ENCODE measurements at places on chromosomes 6 and 20. TPM values are rescaled to one million over a fixed set of nuclear protein-coding genes. Genes with fewer than 3 reads are reported as not detected.

DNA sequence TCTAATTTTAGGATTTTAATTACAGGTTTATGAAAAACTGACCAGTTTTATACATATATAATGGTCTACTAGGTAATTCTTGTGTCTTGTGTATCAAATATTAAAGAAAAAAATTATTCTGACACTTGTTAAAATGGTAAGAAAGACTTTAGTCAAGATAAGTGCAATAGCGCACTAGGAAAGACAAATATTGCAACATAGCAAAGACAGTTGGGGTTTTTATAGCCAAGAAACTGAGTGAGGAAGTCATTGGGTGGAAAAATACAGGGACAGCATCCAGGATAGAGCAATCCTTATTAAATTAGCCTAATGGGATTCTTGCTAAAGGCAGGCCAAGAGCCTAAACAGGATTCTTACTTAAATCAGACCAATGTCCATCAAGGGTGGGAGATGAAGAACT, 71.1 kb downstream of the ROS1 start:
- H3K4me3 ChIP-seq: no peak overlapping the region
- DNase-seq: no peak
- no peaks in the 10 kb centered on the region for H3K4me1 ChIP-seq
- no peak overlapping the region for H3K27ac ChIP-seq

GRCh38 chr20:49165611-49166010, 22.5 kb downstream of the STAU1 start:
- no peak overlapping the region for H3K4me3 ChIP-seq
- no peaks in the 10 kb centered on the region for H3K27me3 ChIP-seq
- DNase-seq: no peak
- peaks cover 13% of the 10 kb centered on the region for H3K36me3 ChIP-seq

CST4 gene
- total RNA-seq: not detected

TMEM244 gene
- not detected for total RNA-seq

DNA sequence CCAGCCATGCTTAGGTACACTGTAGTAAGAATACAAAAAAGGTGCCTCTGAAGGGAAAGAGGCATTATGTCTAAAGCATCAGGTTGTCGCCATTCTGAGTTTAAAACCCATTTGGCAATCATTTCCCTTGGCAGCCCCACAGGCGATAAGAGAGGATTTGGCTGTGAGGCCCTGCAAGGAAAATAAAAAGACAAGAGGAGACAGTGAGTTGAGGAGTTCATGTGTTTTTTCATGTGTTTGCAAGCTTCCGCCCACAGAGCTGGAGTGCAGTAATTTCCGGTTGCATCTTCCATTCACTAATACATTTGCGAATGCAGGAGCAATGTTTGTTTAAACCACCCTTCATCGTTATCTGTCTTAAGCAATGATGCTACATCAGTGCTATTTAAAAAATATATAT, 138.5 kb upstream of the SOX4 start:
- H3K27ac ChIP-seq: no peak overlapping the region
- no peaks in the 10 kb centered on the region for H3K36me3 ChIP-seq
- peak; percentile 19 for DNase-seq
- H3K4me1 ChIP-seq: peaks cover 3% of the 10 kb centered on the region
- H3K4me3 ChIP-seq: no peak overlapping the region
- H3K27me3 ChIP-seq: no peaks in the 10 kb centered on the region

- DNase-seq: no peak
- no peaks in the 10 kb centered on the region for H3K27me3 ChIP-seq
- no peaks in the 10 kb centered on the region for H3K36me3 ChIP-seq
- no peak overlapping the region for H3K4me3 ChIP-seq
- no peak overlapping the region for H3K27ac ChIP-seq
These were observed 38.9 kb downstream of the JARID2 start for GRCh38 chr6:15284743-15285142.

LY6G5B gene
- total RNA-seq: 19.4 TPM

- DNase-seq: peak; percentile 76
- H3K27ac ChIP-seq: peak overlapping the region; percentile 73
- H3K36me3 ChIP-seq: no peaks in the 10 kb centered on the region
- no peaks in the 10 kb centered on the region for H3K27me3 ChIP-seq
- no peak overlapping the region for H3K4me3 ChIP-seq
These were observed 26.3 kb downstream of the METTL24 start for GRCh38 chr6:110331816-110332215.

GRCh38 chr20:52918311-52918710, 53.8 kb upstream of the TSHZ2 start:
- no peak for DNase-seq
- no peaks in the 10 kb centered on the region for H3K27me3 ChIP-seq
- H3K36me3 ChIP-seq: no peaks in the 10 kb centered on the region
- no peaks in the 10 kb centered on the region for H3K4me1 ChIP-seq

GRCh38 chr6:43940393-43941087, 170.5 kb downstream of the VEGFA start:
- H3K27ac ChIP-seq: no peak overlapping the region
- no peaks in the 10 kb centered on the region for H3K36me3 ChIP-seq
- H3K4me1 ChIP-seq: peaks cover 13% of the 10 kb centered on the region

- H3K36me3 ChIP-seq: no peaks in the 10 kb centered on the region
- no peaks in the 10 kb centered on the region for H3K27me3 ChIP-seq
- H3K4me3 ChIP-seq: no peak within 1 kb of the TSS
- no peaks in the 10 kb centered on the region for H3K4me1 ChIP-seq
These were observed at the start of gene IMPG1 for GRCh38 chr6:76072562-76072961. Gene IMPG1, minus strand, starts transcription at chr6:76072662. Its CDS starts 174 bp downstream, at chr6:76072488.

- H3K27ac ChIP-seq: no peak overlapping the region
- no peaks in the 10 kb centered on the region for H3K36me3 ChIP-seq
- no peaks in the 10 kb centered on the region for H3K4me1 ChIP-seq
- H3K4me3 ChIP-seq: no peak overlapping the region
These were observed 60.2 kb downstream of the DLL1 start for GRCh38 chr6:170230520-170231292.

- H3K4me1 ChIP-seq: no peaks in the 10 kb centered on the region
- H3K36me3 ChIP-seq: no peaks in the 10 kb centered on the region
- H3K27ac ChIP-seq: no peak overlapping the region
- no peak for DNase-seq
- H3K27me3 ChIP-seq: no peaks in the 10 kb centered on the region
These were observed 19.5 kb upstream of the SIRT5 start for GRCh38 chr6:13554929-13555333.

DNA sequence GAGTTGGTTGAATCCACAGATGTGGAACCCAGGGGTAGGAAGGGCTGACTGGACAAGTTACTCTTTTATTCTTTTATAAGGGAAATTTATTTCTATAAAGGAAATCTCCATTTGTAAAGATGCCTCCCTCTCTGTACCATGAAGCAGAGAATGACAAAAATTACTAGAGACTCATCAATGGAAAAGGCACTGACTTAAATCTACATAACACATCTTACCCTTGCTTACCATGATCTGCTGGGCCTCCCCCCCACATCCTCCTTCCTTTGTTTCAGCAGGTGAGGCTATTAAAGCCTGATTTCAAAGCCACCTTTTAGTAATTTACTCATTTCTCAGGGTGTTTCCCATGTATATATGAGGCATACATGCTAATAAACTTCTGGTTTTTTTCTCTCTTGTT, 130.2 kb upstream of the HDDC2 start:
- H3K36me3 ChIP-seq: no peaks in the 10 kb centered on the region
- DNase-seq: no peak
- no peak overlapping the region for H3K27ac ChIP-seq
- H3K27me3 ChIP-seq: peaks cover 2% of the 10 kb centered on the region

GRCh38 chr20:9110916-9111432, 42.1 kb downstream of the PLCB4 start:
- no peak for DNase-seq
- no peak overlapping the region for H3K4me3 ChIP-seq
- H3K36me3 ChIP-seq: no peaks in the 10 kb centered on the region

ZBTB46 gene
- total RNA-seq: 0.96 TPM

- H3K4me1 ChIP-seq: peaks cover 46% of the 10 kb centered on the region
- H3K27me3 ChIP-seq: no peaks in the 10 kb centered on the region
- H3K27ac ChIP-seq: no peak overlapping the region
- no peak overlapping the region for H3K4me3 ChIP-seq
- no peaks in the 10 kb centered on the region for H3K36me3 ChIP-seq
These were observed 25.1 kb upstream of the RPP40 start for GRCh38 chr6:5028921-5029320.

KCNB1 gene
- total RNA-seq: 0.81 TPM

GRCh38 chr6:50963952-50964351, 145.3 kb downstream of the TFAP2B start:
- H3K4me1 ChIP-seq: peaks cover 1% of the 10 kb centered on the region
- no peak overlapping the region for H3K27ac ChIP-seq
- H3K27me3 ChIP-seq: no peaks in the 10 kb centered on the region
- no peak overlapping the region for H3K4me3 ChIP-seq
- H3K36me3 ChIP-seq: no peaks in the 10 kb centered on the region
- no peak for DNase-seq

DNA sequence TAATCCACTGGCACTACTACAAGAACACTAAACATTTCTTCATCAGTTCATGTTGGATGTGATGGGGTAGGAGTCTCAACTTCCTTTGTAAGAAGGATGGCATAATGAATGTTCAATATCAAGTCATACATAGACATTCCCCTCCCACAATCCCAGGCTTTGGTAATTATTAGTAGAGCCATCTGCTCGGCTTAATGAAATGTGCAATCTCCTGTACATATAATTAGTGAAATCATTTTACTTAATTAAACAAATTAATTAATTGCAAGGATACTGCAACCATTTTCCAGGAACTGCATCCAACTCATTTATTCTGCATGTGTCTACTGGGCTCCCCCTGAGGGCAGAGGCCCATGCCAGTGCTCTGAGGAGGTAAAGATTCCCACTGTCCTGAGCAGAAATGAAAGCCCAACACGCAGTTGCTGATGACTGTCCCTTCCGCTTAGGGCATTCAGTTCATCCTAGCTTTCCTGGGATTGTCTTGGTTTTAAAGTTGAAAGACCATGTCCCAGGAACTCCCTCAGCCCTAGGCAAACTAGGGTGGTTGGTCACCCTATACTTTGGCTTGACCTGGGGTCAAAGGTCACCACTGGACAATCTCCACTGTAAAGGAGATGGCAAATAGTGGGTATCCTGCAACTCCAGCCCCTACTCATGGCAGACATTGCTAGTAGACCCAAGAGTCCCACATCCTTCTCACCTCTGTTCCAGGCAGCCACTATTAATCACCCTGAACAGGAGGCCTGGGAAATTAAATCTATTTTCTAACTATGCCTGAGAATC, 109.8 kb downstream of the TRERF1 start:
- no peaks in the 10 kb centered on the region for H3K27me3 ChIP-seq
- no peaks in the 10 kb centered on the region for H3K4me1 ChIP-seq
- no peaks in the 10 kb centered on the region for H3K36me3 ChIP-seq
- no peak overlapping the region for H3K27ac ChIP-seq
- no peak overlapping the region for H3K4me3 ChIP-seq

DNA sequence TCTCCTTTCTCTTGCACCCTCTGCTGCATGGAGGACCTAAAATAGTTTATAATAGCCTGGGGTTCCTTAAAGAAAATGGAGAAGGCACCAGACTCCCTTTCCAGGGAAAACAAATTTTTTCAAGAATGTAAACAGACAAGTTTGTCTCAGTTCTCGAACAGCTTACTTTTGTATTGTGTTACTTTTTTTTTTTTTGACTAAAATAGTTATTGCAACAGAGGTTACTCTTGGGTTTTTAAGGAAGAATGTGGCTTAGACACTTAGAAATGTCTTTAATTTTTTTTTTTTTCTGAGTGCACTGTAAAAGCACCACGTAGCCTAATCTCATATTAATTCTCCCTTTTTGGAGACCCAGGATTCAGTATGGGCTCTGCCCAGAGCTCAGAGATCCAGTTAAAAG, 148.7 kb upstream of the CARMIL1 start:
- no peak for DNase-seq
- H3K4me1 ChIP-seq: no peaks in the 10 kb centered on the region
- H3K4me3 ChIP-seq: no peak overlapping the region

CCN6 gene
- total RNA-seq: not detected

DNA sequence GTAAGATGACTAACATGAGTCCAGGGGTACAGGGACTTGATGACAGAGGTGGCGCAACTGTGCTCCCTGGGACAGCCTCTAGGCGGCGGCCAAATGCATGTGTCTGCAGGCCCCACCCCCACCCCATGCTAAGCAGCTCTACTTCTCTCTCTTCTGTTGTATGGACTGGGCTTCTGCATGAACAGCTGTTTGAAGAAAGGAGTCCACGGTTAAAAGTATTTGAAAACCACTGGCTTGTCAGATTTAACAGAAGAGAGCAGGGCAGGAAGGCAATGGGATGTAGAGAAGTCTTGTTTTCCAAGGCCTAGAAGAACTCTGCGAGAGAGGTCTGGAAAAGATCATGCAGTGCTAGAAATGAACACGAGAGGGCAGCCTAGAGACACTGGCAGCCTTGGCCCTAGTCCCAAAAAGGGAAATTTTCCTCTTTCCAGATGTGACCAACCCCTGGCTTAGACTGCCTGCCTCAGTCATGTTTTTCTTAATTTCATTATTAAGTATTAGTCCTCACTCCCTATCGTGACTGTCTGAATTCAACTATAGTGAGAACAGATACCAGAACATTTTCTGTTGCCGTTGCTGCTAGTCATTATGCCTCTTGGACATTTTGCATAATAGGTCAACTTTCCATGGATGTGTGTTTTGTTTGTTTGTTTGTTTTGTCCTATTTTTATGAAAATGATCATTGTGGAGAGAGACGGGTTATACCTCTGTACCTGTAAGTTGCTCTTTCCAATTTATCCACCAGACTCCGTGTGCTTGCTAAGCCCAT, 265.0 kb downstream of the ADGRG6 start:
- H3K27ac ChIP-seq: no peak overlapping the region
- no peak overlapping the region for H3K4me3 ChIP-seq
- DNase-seq: peak; percentile 77
